ENCODE measurements at places on chromosomes 4 and X.

DNA sequence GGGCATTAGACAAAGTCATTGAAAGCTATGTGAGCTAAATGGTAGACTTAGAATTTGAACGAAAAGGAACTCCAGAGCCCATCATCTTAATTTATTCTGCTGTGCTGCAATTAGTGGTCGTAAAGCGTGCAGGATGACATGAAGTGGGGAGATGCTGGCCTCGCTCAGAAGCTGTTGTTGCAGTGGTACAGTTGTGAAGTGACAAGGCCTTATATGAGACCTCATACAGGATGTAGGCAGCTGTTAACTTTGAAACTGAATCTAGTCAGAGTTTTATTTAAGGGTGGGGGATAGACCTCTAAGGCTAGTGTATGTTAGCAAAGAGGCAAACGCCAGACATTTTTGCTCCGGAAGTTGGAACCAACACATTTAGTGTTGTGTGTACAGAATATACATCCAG is 13.4 kb downstream of the KLF3 start:
- no peak for DNase-seq

GRCh38 chrX:39487166-39487968 is 610.4 kb downstream of the BCOR start:
- no peak for DNase-seq

- no peak for DNase-seq
Observed at GRCh38 chr4:72786401-72786990, 217.5 kb upstream of the ADAMTS3 start.

- DNase-seq: no peak
Observed at GRCh38 chr4:23022032-23022431, 329.3 kb downstream of the GBA3 start.

DNA sequence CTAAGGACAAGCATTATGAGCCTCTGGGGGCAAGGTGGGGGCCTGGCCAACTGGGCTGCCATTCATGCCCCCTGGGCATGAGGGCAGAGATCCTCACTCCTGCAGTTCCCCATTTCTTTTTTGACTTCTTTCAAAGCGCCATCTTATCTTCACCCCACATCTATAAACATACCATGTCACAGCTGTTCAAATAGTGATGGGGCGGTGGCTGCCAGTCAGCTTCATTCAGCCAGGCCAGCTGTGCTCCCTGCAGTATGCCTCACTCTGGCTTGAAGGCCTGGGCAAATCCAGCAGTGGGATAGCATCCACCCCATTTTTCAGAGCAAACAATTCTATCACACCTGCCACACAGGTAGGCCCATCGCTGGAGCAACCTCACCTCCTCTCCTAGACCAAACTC is 85.5 kb downstream of the NHSL2 start:
- DNase-seq: no peak

- DNase-seq: no peak
Observed at GRCh38 chrX:119573840-119574393, 446 bp upstream of the UBE2A start.

Measured in NCI-H748 treated with DMSO at 0.1 percent for 48 hours (cell line).